ENCODE measurements at places on chromosomes 2 and 18. TPM values are rescaled to one million over a fixed set of nuclear protein-coding genes. Genes with fewer than 3 reads are reported as not detected.

- no peak overlapping the region for H3K27ac ChIP-seq
- H3K27me3 ChIP-seq, result no peaks in the 10 kb centered on the region
- H3K36me3 ChIP-seq, result no peaks in the 10 kb centered on the region
- no peaks in the 10 kb centered on the region for H3K4me1 ChIP-seq
- no peak overlapping the region for H3K4me3 ChIP-seq
Observed at GRCh38 chr2:139876964-139877363, 1096.8 kb upstream of the NXPH2 start.

Gene ALK
- 0.03 TPM for polyA plus RNA-seq

- DNase-seq, result no peak
- H3K4me3 ChIP-seq, result peak overlapping the region; percentile 83
- H3K27ac ChIP-seq, result peak overlapping the region; percentile 99
- peaks cover 49% of the 10 kb centered on the region for H3K4me1 ChIP-seq
Observed at GRCh38 chr2:238137885-238138284, 583 bp upstream of the KLHL30 start.

DNA sequence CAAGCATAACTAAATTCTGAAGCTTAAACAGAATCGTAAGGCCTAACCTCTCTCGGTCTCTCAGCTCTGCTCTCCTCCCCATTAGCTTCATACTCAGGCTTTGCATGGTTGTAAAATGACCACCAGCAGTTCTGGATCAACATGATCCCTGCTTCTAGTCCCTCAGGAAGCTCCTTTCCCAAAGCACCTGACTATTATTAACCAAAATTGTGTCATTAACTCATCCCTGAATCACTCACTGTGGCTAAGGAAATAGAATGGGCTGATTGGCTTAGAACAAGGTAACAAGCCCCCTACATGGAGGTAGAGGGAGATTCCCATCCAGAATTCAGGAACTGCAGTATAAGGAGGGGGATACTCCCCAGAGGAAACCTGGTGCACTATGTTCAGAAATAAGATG lies 448.3 kb downstream of the ARHGAP15 start:
- DNase-seq, result no peak
- no peaks in the 10 kb centered on the region for H3K27me3 ChIP-seq
- H3K27ac ChIP-seq, result no peak overlapping the region
- H3K4me1 ChIP-seq, result no peaks in the 10 kb centered on the region

DNA sequence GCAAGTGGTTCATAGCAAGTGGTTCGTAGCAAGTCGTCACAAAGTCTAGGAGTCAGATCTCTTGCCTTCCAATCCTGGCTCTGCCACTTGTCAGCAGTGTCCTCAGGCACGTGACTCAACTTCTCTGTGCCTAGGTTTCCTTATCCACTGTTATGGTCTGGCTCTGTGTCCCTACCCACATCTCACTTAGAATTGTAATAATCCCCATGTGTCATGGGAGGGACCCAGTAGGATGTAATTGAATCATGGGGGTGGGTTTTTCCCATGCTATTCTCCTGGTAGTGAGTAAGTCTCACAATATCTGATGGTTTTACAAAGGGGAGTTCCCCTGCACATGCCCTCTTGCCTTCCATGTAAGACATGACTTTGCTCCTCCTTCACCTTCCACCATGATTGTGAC lies 51.8 kb upstream of the AP1S3 start:
- no peak overlapping the region for H3K4me3 ChIP-seq
- no peaks in the 10 kb centered on the region for H3K4me1 ChIP-seq
- H3K27ac ChIP-seq, result no peak overlapping the region
- no peak for DNase-seq
- H3K36me3 ChIP-seq, result peaks cover 95% of the 10 kb centered on the region
- no peaks in the 10 kb centered on the region for H3K27me3 ChIP-seq

- H3K4me1 ChIP-seq, result no peaks in the 10 kb centered on the region
- H3K4me3 ChIP-seq, result no peak overlapping the region
- no peak for DNase-seq
- peaks cover 3% of the 10 kb centered on the region for H3K27me3 ChIP-seq
Observed at GRCh38 chr18:6504605-6505497, 90.1 kb upstream of the L3MBTL4 start.

DNA sequence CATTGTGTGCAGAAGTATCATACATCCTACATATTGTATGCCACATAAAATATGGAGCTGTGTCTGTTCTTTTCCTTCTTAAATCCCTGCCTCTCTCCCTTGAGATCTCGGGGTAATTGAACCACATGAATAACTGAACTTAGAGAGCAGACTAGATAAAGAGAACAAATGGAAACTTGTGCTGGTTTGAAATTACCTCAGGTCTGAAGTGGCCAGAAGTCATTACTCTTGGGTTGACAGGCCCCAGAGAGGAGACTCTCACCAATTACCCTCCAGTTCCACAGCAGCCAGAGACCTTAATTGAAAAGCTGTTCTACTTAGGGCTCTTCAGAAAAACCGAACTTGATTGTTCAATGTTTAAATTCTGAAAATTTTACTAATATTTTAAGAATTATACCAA lies 5.0 kb upstream of the ADAM17 start:
- DNase-seq, result no peak
- H3K4me3 ChIP-seq, result no peak overlapping the region
- H3K4me1 ChIP-seq, result peaks cover 14% of the 10 kb centered on the region
- no peak overlapping the region for H3K27ac ChIP-seq

GRCh38 chr2:205060269-205060668 lies 515.0 kb downstream of the PARD3B start:
- no peaks in the 10 kb centered on the region for H3K36me3 ChIP-seq
- H3K27me3 ChIP-seq, result no peaks in the 10 kb centered on the region
- H3K27ac ChIP-seq, result no peak overlapping the region

Gene FHL2
- polyA plus RNA-seq, result 28.5 TPM

- no peak for DNase-seq
- H3K4me1 ChIP-seq, result peaks cover 38% of the 10 kb centered on the region
- no peaks in the 10 kb centered on the region for H3K36me3 ChIP-seq
- no peak overlapping the region for H3K4me3 ChIP-seq
- no peaks in the 10 kb centered on the region for H3K27me3 ChIP-seq
Observed at GRCh38 chr18:58892488-58892887, 27.8 kb downstream of the ZNF532 start.

- no peaks in the 10 kb centered on the region for H3K36me3 ChIP-seq
- no peaks in the 10 kb centered on the region for H3K27me3 ChIP-seq
- no peak overlapping the region for H3K4me3 ChIP-seq
- no peak for DNase-seq
Observed at GRCh38 chr18:59960272-59960671, 60.5 kb downstream of the PMAIP1 start.

DNA sequence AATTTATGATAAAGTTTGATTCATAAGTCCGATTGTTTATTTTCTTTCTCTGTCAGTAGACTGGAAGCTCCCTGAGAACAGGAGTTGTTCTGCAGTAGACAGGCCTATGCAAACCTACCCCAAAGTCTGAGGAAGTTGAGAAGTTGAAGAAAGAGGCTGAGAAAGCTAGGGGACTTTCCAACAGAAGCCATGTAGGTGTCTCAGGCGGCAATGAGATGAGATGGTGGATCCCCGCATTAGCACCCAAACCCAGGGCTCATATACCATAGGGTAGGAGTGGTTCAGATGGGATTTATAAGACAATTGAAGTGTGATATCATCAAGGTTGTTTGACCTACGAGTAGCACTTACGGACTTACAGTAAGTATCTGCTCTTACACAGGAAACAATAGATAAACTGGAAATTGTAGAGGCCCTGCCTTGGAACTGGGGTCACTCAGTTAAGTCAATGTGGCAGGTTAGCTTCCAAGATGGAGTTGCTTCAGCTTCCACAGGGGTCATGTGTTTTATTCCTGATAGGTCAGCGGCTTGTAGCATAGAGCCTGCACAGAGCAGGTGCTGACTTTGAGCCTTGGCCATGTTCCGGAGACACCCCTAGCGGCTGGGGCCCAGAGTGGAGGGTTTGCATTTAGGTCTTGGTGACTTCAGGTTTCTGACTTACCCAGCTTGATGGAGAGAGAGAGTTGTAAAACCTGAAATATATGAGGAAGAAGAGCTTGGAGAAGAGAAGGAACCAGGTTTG lies 2.3 kb upstream of the PSD4 start:
- H3K4me1 ChIP-seq, result no peaks in the 10 kb centered on the region
- H3K4me3 ChIP-seq, result no peak overlapping the region
- no peak overlapping the region for H3K27ac ChIP-seq
- H3K36me3 ChIP-seq, result no peaks in the 10 kb centered on the region

GRCh38 chr18:64202863-64203262 lies 54.0 kb upstream of the LINC00305 start:
- no peak overlapping the region for H3K27ac ChIP-seq
- no peak for DNase-seq
- no peaks in the 10 kb centered on the region for H3K27me3 ChIP-seq
- H3K36me3 ChIP-seq, result no peaks in the 10 kb centered on the region
- H3K4me1 ChIP-seq, result no peaks in the 10 kb centered on the region

- no peaks in the 10 kb centered on the region for H3K27me3 ChIP-seq
- H3K27ac ChIP-seq, result no peak overlapping the region
- H3K4me3 ChIP-seq, result no peak overlapping the region
- H3K36me3 ChIP-seq, result no peaks in the 10 kb centered on the region
- no peak for DNase-seq
- peaks cover 25% of the 10 kb centered on the region for H3K4me1 ChIP-seq
Observed at GRCh38 chr2:54615832-54616534, 107.5 kb upstream of the EML6 start.

DNA sequence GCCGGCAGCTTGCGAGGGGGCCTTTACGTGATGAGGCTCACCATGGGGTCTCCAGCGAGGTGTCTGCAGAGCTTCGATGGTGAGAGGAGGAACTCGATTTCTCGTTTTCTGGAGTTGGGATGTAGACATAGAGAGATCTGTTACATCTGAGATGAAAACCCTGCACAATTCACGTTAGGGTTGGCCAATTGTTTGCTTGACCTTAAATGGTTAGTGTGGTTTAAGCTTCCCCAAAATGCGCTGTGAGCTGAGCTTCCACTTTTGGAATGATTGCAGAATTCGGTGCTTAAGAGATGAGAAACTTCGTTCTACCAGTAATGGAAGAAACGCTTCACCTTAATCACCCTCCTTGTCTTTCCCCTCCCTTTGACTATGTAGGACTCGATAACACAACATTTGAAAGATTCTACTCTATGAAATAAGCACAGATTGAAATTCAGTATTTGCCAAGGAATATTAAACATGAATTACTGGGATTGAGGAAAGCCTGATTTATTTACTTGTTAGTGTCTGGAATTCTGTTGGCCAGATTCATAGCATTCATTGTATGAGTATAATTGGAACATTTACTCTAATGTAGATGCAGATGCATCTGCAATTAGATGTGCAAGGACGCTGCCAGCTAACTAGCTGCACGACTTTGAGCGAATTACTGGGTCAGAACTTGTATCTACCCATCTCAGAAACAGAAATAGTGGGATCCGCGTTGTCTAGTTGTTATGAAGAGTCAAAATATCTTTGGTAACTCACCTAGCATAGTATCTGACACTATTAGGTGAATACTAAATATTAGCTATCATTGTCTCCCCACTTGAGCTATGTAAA lies 1.6 kb upstream of the KLF7 start:
- peaks cover 18% of the 10 kb centered on the region for H3K4me1 ChIP-seq
- H3K4me3 ChIP-seq, result peak overlapping the region; percentile 88
- DNase-seq, result no peak
- H3K27me3 ChIP-seq, result no peaks in the 10 kb centered on the region
